Activated CD4-positive, alpha-beta T cell treated with anti-CD3 and anti-CD28 coated beads for 24 hours (primary cell): ENCODE measurements at places on chromosomes 7 and 10.

- no peak for DNase-seq
Observed at GRCh38 chr10:122768389-122768745, 68.7 kb upstream of the C10orf120 start.

- DNase-seq, result no peak
Observed at GRCh38 chr7:8283968-8284367, 22.0 kb upstream of the ICA1 start.

DNA sequence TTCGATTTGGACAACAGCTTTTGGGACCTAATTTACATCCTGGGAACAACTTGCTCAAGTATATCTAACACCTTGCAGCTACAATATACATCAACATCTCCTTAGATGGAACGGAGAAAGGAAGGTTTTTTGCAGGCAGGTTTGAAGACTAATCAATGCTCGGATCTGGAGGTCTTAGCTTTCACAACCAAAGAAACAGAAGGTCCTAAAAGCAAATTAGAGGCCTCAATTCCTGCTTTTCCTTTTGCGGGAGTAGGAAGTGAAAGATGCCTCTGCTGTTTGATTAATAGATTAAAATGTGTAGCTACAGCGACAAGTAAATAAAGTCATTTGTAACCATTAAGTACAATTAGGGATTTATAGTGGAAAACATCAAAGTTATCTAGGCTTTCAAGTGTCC is 3.7 kb upstream of the SP8 start:
- no peak for DNase-seq

GRCh38 chr10:131825960-131826650 is 74.7 kb upstream of the PPP2R2D start:
- DNase-seq, result no peak

- DNase-seq, result no peak
Observed at GRCh38 chr7:1454542-1454941, 4.7 kb downstream of the MICALL2 start.

- peak; percentile 45 for DNase-seq
Observed at GRCh38 chr10:73768881-73769280, 13.0 kb upstream of the CHCHD1 start.

DNA sequence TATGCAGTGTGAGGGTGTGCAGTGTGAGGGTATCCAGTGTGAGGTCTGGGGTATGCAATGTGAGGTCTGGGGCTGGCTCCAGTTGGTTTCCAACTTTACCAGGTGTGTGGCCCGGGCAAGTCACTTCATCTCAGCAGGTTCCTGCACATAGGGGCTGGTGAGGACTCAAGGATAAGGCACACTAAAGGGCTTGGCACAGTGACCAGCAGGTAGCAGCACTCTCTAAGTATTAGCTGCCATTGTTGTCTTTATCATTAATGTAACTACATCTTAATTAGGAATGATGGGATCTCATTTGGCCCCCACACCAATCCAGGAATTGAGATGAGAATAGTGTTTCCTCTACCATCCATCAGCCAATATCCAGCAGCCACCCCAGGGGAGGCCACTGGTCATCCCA is 117.3 kb downstream of the KCNMA1 start:
- no peak for DNase-seq

DNA sequence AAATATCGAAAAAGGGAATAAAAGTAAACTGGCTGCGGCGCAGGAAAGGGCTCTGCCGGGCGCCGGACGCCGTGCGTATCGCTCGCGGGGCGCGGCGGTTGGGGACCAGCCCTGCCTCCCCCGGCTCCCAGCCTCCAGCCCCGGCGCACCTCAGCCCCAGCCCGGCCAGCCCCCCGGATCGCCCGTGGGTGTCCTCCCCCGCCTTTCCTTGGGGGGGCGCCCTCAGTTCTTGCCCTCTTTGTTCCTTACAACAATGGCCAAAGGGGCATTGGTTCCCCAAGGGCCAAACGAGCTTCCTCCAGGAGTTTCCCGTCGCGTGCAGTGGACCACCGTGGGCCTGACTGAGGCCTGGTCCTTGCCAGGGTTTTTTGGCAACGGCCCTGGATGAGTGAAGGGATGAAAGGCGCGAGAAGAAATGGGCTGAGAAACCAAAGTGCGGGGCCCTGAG is 1.2 kb downstream of the MACROH2A2 start:
- no peak for DNase-seq

DNA sequence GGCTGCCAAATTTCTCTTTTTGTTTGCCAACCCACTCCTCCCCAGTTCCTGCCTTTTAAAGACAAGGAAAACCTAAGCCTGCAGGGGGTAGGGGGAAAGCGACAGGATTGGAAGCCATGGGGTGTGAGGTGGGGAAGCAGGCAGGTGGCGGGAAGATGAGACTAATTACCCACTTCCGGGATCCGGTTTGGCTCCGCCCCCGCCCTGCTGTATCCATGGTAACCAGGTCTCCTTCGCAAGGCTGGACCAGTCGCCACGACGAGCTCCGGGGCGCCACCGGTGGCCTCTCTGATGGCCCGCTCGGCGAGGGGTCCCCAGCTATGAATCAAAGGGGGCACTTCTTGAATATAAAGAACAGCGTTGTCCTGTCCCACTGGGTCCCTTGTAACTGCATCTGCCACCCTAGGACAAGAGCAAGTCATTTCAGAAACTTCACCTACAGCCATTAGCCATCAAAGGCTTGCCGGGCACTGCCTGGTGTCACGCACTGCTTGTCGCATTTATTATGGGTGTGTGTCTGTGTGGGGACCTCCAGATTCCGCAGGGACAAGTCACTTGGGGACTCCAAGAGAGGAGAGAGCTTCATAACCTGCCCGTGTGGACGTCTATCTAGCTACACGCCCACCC is 55.4 kb upstream of the LMTK2 start:
- DNase-seq, result peak; percentile 61

DNA sequence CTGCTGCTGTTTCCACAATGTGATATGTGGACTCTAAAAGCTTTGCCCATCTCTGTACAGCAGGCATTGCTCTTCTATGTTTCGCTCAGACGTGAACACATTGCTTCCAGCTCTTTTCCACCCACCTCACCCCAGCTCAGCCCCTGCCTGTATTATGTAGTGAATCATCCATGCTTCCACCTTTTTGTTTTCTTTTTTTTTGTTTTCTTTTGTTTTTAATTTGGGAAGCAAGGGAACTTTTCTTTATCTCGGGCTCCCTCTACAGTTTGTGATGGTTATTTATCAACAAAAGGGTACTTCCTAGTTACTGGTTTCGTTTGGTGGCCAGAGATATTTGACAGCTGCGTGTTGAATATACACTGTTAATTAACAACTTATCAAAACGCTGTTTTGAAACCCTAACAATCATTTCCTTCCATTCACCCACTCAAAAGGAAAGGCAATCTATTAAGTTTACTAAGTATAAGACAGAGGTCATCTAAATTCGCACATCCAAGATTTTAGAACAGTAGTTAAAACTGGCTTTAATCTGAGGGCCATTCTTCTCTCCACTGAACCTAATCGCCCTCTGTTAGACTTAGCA is 127.9 kb upstream of the STK17A start:
- DNase-seq, result no peak

- no peak for DNase-seq
Observed at GRCh38 chr10:58467931-58468635, 44.6 kb upstream of the BICC1 start.

- DNase-seq, result no peak
Observed at GRCh38 chr10:122713091-122713885, 13.6 kb upstream of the C10orf120 start.

DNA sequence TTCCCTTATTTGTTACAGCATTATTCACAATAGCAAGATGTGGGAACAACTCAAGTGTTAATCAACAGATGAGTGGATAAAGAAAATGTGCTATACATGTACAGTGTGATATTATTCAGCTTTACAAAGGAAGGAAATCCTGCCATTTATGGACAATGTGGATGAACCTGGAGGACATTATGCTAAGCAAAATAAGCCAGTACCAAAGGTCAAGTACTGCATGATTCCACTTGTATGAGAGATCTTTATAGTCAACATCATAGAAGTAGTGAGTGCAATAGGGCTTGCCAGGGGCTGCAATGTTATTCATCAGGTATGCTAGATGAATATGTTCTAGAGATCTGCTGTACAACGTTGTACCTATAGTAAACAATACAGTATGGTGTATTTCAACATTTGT is 138.5 kb upstream of the AGR3 start:
- DNase-seq, result no peak

DNA sequence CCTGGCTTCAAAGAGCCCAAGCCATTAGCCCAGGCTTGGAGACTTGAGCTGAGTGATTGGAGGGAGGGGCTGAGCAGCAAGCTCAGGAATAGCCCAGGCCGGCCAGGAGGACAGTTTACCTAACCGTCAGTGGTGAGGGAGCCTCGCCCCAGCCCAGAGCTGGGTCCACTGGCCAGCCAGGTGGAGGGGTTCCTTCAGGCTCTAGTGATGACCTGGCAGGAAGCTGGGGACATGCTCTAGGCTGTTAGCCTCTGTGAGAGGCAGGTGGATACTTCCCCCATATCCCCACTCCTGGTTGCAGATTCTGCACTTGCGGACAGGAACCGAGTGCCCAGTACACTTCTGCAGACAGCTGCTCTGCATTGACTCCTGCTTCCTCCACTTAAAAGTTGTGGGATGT is 61.2 kb upstream of the ANTXRL start:
- DNase-seq, result no peak

DNA sequence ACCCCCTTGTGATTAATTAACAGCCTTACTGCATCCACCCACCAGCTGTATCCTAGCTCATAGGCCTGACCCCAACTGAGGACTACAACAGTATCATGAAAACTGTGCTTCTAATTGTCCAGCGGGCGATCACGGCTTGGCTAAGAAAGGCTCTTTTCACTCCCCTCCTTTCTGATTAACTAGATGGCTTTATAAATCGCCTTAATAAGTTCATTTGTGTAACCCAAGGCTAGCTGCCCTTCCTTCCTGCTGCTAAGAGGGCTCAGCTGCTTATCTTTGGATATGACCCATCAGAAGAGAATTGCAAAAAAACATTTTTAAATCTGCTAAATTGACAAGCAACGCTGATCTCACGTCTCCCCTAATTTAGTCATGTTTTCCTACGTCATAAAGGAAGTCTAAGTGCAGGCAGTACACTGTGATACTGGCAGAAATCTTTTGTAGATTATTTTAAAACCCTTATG is 163.0 kb upstream of the LAMB4 start:
- DNase-seq, result no peak

DNA sequence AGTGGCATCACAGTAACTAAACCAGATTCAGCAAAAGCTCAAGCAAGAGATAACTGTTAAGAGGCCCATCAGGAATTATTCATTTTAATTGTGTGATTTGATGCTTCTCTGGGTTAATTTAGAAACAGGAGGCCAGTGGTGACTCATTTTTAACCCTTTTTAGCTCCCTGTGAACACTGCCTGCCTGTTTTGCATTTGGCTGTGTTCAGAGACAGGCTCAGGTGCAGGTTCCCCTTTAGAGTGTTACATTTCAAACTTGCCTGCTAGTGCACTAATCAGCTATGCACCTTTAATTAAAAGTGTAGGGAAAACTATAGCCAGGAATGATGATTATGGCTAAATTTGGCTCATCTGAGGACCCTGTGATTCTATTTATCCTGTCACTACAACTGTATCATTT is 6.5 kb downstream of the STAMBPL1 start:
- no peak for DNase-seq

GRCh38 chr7:93359520-93360198 is 127.5 kb downstream of the VPS50 start:
- no peak for DNase-seq

DNA sequence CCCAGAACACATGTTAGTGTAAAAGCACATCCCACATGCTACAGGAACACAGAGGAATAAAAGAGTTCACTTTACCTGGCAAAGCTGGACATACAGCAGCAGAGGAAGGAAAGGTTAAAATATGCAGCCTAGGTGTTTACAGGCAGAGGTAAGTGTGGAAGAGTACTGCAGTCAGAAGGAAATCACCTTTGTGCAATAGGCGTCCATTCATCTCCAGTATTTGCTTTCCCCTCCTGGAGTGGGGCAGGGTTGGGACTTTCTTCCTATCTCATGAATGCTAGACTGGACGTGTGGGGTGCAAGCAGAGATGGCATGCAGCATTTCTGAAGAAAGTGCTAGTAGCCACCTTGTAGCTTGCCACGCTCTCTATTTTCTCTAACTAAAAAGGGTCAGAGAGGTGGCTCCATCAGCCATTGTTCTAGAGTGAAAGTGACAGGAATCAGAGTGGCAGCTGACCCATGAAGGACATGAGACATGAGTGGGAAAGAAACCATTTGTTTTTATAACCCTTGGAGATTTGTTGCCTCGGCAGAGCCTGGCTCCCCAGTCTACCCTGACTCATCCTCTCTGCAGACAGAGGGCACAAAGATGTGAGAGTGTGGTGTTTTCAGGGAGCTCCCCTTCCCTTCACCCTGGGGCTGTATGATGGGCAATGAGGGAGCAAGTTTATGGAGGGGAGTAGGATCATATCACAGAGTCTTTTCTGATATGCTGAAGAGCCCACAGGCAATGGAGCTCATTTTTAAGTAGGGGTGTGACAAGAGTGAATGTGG is 101.2 kb upstream of the SEC61G start:
- DNase-seq, result no peak

DNA sequence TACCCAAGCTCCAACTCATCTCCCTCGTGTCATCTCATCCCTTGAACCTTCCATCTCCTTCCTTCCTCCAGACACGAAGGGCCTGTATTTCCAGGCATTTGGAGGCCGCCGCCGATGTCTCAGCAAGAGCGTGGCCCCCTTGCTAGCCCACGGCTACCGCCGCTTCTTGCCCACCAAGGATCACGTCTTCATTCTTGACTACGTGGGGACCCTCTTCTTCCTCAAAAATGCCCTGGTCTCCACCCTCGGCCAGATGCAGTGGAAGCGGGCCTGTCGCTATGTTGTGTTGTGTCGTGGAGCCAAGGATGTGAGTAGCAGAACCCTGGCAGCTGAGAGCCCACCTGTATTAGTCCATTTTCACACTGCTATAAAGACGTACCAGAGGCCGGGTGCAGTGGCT is 5.5 kb downstream of the FBXO24 start:
- no peak for DNase-seq

DNA sequence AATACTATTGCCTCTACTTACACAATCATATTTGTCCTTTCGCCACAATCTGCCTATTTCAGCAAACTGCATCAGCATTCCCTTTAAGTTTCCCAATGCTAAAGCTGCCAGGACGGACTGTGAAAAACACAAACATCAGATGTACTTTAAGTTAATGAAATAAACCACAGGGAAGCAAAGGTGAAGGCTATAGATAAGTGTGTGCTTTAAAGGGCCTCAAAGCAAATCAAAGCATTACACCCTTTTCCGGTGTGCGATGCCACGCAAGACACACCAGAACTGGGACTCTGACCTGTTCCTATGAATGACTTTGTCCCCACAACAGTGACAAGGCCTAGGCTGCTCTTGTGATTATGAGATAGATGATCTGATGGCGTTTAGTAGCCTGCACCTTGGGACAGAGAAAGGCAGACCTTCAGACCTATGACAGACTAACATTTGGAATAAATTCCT is 23.4 kb downstream of the SLC26A3 start:
- no peak for DNase-seq

- DNase-seq, result no peak
Observed at GRCh38 chr10:123241391-123242141, 87.4 kb downstream of the BUB3 start.
